ENCODE measurements at places on chromosomes 5 and 9. TPM values are rescaled to one million over a fixed set of nuclear protein-coding genes. Genes with fewer than 3 reads are reported as not detected.

SPATA31E1 gene
- total RNA-seq = 0.08 TPM

IL13 gene
- not detected for total RNA-seq

PGM5 gene
- total RNA-seq = 35.2 TPM

NEUROG1 gene
- total RNA-seq = not detected

F2RL1 gene
- 210 TPM for total RNA-seq

SPOCK1 gene
- total RNA-seq = 7.7 TPM

DNA sequence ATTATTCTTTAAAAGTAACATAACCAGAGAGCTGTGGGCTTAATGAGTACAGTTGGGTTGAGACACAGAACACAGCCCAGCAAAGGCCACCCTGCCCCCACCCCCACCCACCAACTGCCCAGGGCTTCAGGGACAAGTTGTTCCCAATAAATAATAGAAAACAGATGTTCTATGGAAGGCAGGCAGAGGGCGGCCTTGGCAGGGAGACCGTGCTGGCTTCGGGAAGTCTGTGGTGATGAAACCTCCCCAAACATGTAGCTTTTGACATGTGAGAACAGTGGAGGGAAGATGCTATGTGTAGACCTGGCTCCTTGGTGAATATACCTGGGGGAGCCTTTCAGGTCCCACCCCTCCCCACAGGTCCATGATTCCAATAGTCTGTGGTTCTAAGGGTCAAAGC, 10.0 kb downstream of the TRAF1 start:
- DNase-seq = peak; percentile 65

DNA sequence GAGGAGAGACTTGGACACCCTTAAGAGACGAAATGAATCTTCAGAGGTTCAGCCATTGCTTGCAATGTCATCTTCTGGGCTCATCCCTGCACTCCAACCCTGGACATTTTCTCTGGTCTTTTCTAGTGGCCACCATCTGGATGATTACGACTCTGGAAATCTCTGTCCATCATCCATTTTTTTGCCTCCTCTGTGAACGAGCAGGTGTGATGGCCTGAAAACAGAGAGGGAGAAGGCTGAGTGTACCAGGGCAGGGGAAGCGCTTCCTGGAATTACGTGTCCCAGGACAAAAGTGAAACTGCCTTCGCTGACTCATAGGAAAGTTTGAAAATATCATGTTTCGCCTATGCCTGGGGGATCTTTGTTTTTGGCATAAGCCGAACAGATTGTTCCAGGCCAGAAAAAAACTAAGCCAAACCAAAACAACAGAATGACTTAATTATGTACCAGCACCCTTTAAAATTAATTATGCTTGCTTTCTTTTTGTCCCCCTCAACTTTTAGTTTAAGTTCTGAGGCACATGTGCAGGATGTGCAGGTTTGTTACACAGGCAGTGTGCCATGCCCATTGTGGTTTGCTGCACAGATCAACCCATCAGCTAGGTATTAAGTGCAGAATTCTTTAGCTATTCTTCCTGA, 31.9 kb downstream of the ANKRD33B start:
- DNase-seq = peak; percentile 69

GRCh38 chr5:16528382-16529110, 62.9 kb upstream of the ZNF622 start:
- no peak for DNase-seq

DNA sequence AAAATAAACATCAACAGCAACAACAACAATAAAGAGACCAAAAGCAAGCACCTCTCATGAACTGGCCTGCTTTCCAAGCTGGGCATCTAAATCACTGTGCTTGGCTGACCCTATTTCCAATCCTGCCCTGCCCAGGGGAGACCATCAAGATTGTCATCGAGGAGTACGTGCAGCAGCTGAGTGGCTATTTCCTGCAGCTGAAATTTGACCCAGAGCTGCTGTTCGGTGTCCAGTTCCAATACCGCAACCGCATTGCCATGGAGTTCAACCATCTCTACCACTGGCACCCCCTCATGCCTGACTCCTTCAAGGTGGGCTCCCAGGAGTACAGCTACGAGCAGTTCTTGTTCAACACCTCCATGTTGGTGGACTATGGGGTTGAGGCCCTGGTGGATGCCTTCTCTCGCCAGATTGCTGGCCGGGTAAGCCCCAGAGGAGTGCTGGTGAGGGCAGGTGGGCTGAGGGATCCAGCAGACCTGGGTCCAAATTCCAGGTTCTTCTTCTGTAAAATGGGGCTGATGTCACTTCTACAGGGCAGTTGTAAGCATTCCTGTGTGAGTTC, 15.6 kb downstream of the PTGS1 start:
- DNase-seq = no peak

GRCh38 chr5:4571248-4571948, 568.7 kb upstream of the ADAMTS16 start:
- DNase-seq = no peak

DNA sequence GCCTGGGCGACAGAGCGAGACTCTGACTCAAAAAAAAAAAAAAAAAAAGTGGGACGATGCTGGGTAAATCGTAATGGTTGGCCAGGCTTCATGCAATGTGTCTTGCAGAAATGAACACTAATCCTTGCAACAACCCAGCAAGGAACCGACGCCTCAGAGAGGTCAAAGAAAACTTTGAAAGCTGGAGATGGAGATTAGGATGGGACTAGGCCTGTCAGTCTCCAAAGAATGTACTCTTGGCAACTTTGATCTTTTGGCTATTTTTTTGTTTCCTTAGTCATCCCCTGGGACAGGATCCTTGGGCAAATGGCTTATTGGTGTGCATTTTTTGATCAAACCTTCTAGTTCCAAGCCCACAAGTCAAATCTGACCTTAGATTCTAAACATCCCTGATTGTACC, 10.6 kb upstream of the PWWP2A start:
- DNase-seq = no peak

- DNase-seq = no peak
These were observed 150.8 kb upstream of the PPP1R26 start for GRCh38 chr9:135328485-135329417.

- DNase-seq = no peak
These were observed 207.5 kb downstream of the PAX5 start for GRCh38 chr9:36826581-36826980.

- no peak for DNase-seq
These were observed 1646.1 kb upstream of the CDH6 start for GRCh38 chr5:29547236-29547865.

DNA sequence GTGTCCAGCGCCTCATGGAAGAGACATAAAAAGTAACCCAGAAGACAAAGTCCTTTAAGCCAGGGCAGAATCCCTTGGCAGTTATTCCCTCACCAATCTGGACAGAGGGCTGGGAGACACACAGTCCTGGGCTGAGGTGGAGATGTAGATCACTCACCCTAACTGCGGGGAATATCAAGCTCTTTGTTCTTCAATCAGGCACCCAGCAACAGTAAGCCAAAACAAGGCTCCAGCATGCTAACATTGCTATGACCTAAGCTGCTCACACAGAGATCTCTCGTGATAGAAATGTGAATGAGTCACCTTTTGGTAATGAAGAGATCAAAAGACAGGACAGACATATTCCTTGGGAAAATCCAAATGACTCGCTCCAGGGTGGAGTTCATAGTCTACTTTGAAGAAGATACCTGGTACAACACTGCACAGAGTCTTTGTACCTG, 101.3 kb downstream of the FBN2 start:
- DNase-seq = peak; percentile 42

- no peak for DNase-seq
These were observed 2.3 kb upstream of the GNAQ start for GRCh38 chr9:78033870-78034269.

GRCh38 chr9:137143459-137143858, 4.5 kb downstream of the GRIN1 start:
- DNase-seq = no peak

DNA sequence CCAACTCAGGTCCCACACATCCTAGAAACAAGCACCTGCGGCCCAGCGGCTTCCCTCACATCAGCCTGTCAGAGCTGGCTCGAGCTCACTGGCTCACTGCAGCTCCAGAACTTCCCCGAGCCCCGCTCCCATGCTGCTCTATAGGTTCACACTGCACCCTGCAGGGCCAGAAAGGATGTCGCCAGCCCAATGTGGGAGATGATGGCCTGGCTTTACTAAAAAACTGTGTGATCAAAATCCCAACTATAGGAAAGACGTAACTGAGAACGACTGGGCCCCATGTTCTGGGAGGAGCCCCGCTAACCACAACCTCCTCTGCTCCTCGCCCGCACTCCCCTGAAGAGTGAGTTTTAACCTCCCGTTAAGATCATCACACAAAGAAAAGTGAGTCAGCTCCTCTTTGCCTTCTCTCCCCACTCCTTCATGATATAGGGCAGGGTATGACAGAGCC, 4.6 kb downstream of the SURF4 start:
- DNase-seq = no peak

DNA sequence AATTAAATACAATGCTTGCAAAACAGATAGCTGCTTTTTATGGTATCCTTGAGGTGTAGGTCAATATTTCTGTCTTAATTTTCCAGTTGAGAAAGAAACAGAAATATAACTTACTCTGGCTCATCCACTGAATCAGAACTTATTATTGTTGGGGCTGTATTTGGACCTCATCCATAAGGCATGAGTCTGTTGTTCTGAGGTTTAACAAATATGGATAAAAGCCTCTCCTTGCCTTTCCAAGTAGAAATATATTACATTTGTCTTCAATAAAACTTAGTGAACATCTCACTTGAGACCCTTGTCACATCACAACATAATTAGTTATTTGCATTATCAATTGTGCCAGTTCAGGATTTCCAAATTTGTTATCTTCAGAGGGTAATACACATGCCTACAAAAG, 525.8 kb downstream of the AGTPBP1 start:
- no peak for DNase-seq

GRCh38 chr5:32710550-32711361, at the start of gene NPR3:
Gene NPR3, plus strand, starts transcription at chr5:32711321. Its CDS starts 456 bp downstream, at chr5:32711777.
- peak; percentile 40 for DNase-seq

GRCh38 chr5:32991421-32991815, 280.3 kb downstream of the NPR3 start:
- DNase-seq = no peak

DNA sequence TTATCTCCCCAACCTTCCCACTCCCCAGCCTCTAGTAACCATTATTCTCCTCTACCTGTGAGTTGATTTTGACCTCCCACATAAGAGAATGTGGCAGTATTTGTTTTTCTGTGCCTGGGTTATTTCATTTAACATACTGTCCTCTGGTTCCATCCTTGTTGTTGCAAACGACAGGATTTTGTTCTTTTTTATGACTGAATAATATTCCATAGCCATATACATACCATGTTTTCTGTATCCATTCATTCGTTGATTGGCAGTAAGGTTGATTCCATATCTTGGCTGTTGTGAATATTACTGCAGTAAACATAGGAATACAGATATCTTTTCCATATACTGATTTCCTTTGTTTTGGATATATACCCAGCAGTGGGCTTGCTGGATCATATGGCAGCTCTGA, 20.8 kb downstream of the GPBP1 start:
- DNase-seq = no peak
